ENCODE measurements at places on chromosomes 3 and 15. TPM values are rescaled to one million over a fixed set of nuclear protein-coding genes. Genes with fewer than 3 reads are reported as not detected.

DNA sequence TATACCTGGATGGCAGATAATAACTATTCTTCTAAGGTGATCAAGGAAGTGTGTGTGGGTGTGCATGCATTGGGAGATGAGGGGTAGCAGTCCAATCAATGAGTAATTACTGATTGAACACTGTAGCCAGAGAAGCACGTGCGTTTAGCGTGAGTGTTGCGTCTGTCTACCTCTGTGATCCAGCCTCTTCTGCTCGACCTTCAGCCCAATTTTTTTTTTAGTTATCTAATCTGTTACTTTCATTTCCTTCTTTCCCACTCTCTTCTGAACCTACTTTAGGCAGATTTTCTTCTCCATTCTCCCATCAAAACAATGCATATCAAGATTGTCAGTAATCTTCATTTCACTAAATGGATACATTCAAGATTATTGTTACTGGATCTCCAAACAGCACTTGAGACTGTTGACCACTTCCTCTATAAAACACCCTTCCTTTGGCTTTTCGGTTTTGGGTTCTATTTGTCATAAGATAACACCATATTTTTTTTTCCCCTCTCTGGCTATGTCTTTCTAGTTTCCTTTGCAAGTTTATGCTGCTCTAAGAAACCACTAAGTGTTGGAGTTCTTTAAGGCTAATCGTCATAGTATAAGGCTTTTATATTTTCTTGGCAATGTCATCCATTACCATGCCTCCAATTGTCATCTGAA lies 41.0 kb downstream of the MCTP2 start:
- H3K4me1 ChIP-seq = no peaks in the 10 kb centered on the region
- no peak overlapping the region for H3K27ac ChIP-seq
- H3K4me3 ChIP-seq = no peak overlapping the region
- no peaks in the 10 kb centered on the region for H3K27me3 ChIP-seq
- no peaks in the 10 kb centered on the region for H3K36me3 ChIP-seq

GRCh38 chr3:173396191-173397041 lies 1.1 kb upstream of the NLGN1 start:
- H3K27ac ChIP-seq = no peak overlapping the region
- no peak for DNase-seq
- no peaks in the 10 kb centered on the region for H3K27me3 ChIP-seq
- no peaks in the 10 kb centered on the region for H3K36me3 ChIP-seq
- peak overlapping the region; percentile 73 for H3K4me3 ChIP-seq

Gene CAPN3
- 216 TPM for total RNA-seq

Gene ATP8B4
- total RNA-seq = 2.2 TPM

GRCh38 chr3:197427021-197427420 lies 128.6 kb upstream of the DLG1 start:
- no peaks in the 10 kb centered on the region for H3K4me1 ChIP-seq
- H3K27me3 ChIP-seq = no peaks in the 10 kb centered on the region
- DNase-seq = no peak
- H3K36me3 ChIP-seq = no peaks in the 10 kb centered on the region
- no peak overlapping the region for H3K4me3 ChIP-seq

GRCh38 chr3:64673159-64673715 lies 14.6 kb downstream of the ADAMTS9 start:
- H3K27me3 ChIP-seq = no peaks in the 10 kb centered on the region
- H3K36me3 ChIP-seq = peaks cover 12% of the 10 kb centered on the region
- H3K27ac ChIP-seq = no peak overlapping the region

Gene LXN
- 4.4 TPM for total RNA-seq

Gene EBLN2
- 0.54 TPM for total RNA-seq

- no peaks in the 10 kb centered on the region for H3K36me3 ChIP-seq
- no peak for DNase-seq
- H3K27me3 ChIP-seq = no peaks in the 10 kb centered on the region
- H3K4me3 ChIP-seq = peak overlapping the region; percentile 72
- no peak overlapping the region for H3K27ac ChIP-seq
Measured at GRCh38 chr3:53162672-53163443, 1.8 kb downstream of the PRKCD start.

All from psoas muscle (tissue), 8 donors.